ENCODE measurements at places on chromosomes 3 and 15.
A peak's percentile ranks its signal among the peaks of the same experiment; 100 is the strongest.

DNA sequence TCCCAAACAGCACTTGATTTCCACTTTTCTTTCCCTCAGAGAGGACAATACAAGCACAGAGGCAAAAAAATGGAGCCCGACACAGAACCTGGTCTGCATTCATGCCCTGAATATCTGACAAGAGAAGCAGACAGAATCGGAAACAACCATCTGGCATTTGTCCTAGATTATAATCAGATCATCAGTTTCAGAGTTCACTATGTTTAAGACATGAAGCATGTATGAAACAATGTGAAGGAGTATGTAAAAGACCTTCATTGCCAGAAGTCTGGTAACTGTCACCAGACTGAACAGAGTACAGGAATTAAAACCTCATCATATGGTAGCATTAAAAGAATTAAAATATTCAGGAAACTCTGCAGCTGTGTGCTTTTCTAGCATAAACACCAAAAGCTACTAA, 65.0 kb downstream of the SETD2 start:
- peak; percentile 8 for DNase-seq

DNA sequence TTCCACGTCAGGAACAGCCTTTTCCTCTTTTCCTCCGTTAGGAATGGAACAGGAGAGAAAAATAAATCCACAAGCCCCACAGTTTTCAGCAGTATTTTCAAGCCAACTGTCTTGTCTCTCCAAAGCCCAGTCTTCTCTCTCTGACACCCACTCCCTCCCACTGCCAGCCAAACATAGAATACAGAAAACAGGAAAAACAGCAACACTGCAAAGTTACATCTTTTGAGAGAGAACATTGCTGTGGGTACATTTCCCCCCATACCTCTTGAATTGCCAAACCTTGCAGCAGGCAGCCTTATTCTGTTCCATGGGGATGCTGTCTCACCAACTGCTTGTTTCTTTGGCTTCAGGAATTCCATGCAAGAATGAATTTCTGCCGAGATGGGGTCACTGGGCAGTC, 355.7 kb upstream of the UMPS start:
- DNase-seq, result no peak

- no peak for DNase-seq
Observed at GRCh38 chr15:28889346-28889745, 3.6 kb downstream of the APBA2 start.

- no peak for DNase-seq
Observed at GRCh38 chr3:172946061-172946460, 195.0 kb downstream of the SPATA16 start.

DNA sequence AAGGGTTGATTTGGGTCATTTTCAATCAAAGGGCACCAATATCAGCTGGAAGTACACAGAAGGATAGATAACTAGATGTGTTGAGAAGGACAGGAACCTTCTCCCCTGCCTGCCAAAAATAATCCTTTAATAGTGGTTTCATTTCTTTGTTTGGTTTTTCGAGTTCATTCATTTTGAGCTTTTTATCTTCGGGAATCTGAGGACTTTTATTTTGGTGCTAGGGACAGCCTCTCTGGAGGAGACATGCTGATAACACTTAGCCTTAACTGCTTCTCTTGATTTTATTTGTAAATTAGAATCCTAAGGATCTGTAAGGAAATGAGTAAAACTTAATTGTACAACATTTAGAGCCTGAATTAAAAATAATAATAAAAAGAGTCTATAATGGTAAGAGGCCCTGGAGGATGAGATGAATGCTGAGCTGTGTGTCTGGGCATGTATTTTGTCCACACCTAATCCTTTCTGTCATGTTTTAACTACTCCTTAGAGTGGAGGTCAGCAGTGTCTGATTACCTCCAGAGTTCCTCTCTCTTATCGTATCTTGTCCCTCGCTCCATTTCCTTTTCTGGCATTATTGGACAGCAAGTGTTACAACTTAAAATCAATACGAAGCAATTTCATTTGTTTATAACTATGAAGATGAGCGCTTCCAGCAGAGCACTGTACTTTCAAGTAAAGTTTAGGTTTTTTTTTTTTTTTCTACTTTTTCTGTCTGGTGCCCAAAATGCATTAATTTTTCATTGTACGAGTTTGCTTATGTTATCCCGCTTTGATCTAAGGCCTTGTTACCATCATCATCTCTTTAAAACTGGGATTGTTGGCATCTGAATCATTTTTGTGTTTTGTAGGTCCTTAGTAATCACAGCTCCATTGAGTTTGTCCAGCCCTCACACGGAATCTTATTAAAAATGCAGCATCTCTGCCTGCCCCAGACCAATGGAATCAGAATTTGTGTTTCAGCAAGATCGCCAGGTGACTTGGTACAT, 22.8 kb downstream of the PTPRG start:
- DNase-seq, result no peak

- DNase-seq, result no peak
Observed at GRCh38 chr3:30299674-30300385, 306.6 kb upstream of the TGFBR2 start.

DNA sequence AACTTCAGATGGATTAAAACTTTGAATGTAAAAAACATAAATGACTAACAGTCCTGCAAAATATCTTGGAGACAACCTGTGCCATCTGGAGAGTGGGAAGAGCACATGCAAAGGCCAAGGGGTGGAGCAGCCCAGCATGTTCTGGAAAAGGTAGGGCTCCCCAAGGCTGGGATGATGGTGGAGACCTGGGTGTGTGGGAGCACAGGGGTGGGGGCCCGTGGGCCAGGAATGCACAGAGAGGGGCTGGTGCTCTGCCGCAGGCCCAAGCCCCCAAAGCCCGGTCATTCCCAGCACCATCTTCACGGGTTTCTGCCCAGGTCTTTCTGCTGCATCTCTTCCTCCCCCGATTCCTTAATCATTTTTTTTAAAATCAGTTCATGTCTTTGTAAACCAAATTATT, 9.7 kb upstream of the GATA2 start:
- DNase-seq, result no peak

DNA sequence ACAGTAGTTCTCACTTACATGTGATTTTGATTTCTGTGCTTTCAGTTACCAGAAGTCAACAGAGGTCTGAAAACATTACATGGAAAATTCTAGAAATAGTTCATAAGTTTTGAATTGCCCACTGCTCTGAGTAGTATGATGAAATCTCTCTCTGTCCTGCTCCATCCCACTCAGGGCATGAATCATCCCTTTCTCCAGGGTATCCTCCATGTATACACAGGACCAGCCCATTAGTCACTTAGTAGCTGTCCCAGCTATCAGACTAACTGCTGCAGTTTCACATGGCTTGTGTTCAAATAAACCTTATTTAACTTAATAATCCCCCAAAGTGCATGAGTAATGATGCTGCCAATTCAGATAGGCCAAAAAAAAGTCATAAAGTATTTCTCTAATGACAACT, 38.6 kb downstream of the EPHA3 start:
- DNase-seq, result peak; percentile 88

- peak; percentile 11 for DNase-seq
Observed at GRCh38 chr3:31043184-31043819, 148.8 kb upstream of the GADL1 start.

DNA sequence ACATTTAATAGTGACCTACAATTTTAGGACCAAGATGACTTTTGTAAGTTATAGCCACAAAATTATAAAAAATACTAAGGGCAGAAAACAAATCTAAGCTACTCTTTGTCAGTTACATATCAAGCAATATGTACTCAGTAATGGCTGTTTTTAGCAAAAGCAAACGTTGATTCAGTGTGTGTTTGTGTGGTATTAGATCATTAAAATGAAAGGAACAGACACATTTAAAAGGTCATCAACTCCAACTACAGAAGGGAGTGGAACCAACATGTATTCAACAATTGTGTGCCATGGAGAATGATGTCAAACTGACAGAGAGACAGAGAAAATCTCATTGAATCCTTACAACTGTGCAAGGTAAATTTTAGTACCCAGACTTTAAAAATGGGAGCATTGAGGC, 268.8 kb upstream of the STT3B start:
- no peak for DNase-seq

DNA sequence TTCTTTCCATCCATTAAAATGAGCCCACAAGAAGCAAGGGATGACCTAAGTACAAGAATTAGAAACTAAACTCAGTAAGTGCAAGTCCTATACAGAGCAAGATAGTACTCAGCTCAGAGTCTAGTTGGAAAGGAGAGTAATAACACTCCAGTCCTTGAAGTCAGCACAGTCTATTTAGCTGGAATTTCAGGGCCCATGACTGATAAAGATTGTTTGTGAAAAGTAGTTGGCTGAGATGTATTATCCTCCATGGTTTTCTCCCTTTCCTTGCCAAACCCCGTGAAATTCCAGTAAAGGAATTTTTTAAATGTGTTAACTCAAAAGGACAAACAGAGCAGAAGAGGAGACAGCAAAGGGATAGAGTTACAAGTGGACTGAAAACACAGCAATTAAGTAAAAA, 127.2 kb upstream of the STT3B start:
- DNase-seq, result no peak

DNA sequence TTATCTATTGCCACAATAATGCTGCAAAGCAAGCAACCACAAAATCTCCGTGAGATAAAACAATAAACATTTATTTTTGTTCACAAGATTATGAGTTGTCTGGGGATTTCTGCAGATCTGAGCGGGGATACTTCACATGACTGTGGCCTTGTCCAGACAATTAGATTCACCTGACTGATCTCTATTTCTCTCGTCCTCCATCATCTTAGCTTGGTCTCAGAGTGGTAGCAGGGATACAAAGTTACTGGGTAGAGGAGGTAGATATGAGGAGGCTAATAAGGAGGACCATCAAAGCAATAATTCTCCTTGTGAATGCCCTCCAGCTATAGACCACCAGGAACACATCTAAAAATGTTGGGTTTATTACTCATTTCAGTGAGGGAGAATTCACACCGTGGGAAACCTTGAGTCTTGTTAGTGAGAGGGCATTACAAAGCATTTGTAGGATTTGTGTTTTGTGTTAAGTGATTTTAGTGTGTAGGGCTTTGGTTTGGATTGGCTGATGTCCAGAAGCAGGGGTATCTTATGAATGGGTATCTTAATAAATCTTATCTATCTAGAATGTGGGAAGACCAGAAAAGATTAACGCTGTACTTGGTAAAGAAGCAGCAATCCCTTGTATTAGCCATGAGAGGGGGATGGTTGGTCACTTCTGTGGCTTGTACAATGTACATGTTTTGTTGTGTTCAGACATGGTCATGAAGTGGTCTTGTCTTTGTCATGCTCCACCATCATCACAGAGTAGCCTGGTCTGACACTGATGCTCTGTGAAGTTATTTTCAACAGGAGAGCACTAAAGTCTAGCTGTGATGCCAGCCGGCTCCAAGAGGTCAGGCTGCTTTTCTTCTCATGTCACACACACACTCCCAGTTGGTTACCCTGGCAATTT, 287.6 kb upstream of the STT3B start:
- DNase-seq, result no peak

DNA sequence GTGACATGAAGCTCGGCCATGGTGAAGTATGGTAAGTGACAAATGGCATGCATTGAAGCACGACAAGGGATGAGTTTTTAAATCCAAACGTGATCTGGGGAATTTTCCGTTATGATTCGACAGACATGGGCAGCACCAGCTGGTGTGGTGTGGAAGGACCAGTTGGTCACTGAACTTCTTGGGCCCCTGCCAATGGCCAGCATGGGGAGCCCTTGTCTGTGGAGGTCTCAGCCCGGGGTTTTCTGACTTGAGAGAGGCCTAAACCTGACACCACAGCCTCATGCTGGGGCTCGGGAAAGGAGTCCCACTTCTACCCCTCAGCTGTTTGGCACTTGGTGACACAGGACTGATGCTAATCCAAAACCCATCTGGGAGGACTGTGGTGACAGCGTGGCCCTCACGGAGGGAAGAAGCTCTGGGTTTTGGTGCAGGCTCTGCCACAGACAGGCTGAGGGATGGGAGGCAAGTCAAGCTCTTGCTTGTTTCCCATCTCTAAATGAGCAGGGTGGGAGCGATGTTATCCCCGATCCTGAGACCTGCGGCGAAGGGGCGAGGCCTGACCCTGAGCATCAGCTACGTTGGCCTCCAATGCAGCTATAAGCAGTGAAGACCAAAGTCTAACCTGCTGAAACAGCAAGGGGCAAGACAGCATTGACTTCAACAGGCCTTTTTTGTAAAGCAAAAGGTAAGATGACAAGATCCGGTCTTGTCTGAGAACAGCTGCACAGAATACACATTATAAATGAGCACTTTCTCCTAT, 69.5 kb downstream of the ATP1B3 start:
- no peak for DNase-seq

- DNase-seq, result no peak
Observed at GRCh38 chr3:50447290-50447840, 56.1 kb downstream of the CACNA2D2 start.

DNA sequence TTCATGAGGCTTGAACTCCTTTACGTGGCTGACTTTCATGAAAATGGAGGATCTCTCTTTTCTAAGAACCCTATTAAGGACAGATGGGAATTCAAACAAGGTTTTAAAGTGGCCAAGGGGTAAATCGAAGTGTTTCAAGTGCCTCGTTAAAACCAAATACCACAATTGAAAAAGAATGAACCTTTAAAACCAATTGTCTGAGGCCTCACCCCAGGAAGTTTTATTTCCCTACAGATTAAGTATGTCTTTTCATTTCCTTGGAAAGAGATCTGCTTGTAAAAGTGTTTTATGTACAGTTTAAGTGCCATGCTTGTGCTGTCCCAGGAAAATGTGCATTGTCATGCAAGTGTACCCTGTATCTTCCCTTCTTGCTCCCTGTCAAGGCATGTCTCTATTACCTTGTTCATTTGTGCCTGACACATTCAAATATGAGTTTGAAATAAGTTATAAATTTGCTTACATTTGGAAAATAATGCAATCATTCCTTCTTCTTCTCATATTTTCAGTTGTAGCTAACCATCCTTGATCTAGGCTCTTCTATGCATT, 138.7 kb downstream of the ZPLD1 start:
- no peak for DNase-seq

- no peak for DNase-seq
Observed at GRCh38 chr15:56772868-56773639, 39.7 kb upstream of the ZNF280D start.

- DNase-seq, result no peak
Observed at GRCh38 chr3:36907911-36908646, 36.8 kb downstream of the TRANK1 start.

DNA sequence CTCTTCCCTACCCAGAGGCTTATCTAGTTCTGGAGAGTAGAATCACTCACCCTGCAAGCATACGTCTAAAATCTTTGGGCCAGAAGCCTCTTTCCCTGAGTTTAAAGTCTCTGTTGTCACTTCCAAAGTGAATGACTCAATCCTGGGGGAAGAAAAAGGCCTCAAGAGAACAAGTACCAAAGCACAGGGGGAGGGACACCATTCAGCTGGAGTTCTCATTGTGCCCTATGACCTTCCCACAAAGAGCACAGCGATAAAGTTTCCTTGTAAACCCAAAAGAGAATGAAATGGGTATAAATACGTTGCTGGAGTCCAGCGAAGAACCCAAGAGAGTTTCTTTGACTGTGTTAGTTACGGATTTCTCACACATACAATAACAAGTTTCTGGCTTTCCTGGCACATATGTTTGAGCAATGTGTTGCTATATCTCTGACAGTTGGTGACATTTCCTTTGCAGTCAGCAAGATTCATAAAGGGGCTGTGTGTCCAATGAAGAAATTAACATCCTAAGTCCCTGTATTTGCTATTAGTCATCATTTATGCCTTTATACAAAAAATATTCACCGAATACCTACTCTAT, 107.3 kb upstream of the PTPRG start:
- no peak for DNase-seq

- DNase-seq, result no peak
Observed at GRCh38 chr3:61288446-61288845, 37.2 kb upstream of the FHIT start.
